ENCODE measurements at places on chromosomes 4 and X.

DNA sequence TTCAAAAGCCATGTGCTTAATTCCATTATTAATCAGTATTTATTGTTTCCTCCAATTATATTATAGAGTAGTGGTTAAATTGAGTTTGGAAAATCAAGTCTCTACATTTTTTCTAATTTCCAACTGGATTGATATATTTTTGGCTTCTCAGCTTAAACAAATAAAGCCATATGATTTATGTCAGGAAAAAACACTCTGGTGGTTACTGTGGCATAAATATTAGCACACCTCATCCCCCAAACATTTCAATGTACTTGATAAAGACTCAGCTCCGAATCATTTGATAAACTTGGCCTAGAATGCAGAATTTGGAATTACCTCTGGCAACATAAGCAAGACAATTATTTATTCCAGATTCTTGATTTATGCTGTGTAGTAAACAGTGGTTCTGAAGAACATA lies 2313.8 kb downstream of the ARAP2 start:
- no peaks in the 10 kb centered on the region for H3K27me3 ChIP-seq
- no peak overlapping the region for H3K27ac ChIP-seq
- H3K4me1 ChIP-seq: no peaks in the 10 kb centered on the region

DNA sequence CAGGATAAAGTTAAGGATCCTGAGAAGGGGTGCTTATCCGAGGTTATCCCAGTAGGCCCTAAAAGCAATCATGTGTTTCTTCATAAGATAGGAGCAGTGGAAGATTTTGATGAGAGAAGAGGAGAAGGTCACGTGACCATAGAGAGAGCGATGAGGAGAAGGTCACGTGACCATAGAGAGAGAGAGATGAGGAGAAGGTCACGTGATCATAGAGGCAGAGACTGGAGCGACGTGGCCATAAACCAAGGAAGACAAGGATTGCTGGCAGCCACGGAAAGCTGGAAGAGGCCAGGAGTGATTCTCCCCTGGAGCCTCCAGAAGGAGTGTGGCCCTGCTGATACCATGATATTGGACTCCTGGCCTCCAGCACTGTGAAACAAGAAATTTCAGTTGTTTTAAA lies 38.4 kb upstream of the ZNF518B start:
- peaks cover 4% of the 10 kb centered on the region for H3K27me3 ChIP-seq
- H3K36me3 ChIP-seq: no peaks in the 10 kb centered on the region
- no peak overlapping the region for H3K4me3 ChIP-seq
- H3K4me1 ChIP-seq: no peaks in the 10 kb centered on the region
- DNase-seq: no peak

DNA sequence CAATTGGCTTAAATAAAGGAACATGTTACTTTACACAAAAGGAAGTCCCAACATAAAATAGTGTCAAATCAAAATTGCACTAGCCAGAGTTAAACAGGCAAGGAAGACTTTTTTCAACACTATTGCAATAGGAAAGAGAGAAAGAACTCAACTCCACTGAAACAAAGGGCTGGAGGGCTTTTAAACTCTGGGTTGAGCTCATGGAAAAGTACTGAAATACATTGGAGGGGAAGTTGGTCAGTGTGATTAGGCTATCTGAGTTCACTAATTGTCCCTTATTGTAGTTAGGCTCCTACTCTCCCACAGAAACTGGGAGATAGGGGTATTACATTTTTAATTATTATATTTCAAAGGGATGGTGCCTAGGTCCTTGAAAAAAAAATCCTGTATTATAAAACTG lies 491.2 kb upstream of the LCORL start:
- no peak for DNase-seq
- no peak overlapping the region for H3K27ac ChIP-seq
- no peaks in the 10 kb centered on the region for H3K4me1 ChIP-seq
- H3K4me3 ChIP-seq: no peak overlapping the region
- H3K36me3 ChIP-seq: no peaks in the 10 kb centered on the region
- H3K27me3 ChIP-seq: no peaks in the 10 kb centered on the region

DNA sequence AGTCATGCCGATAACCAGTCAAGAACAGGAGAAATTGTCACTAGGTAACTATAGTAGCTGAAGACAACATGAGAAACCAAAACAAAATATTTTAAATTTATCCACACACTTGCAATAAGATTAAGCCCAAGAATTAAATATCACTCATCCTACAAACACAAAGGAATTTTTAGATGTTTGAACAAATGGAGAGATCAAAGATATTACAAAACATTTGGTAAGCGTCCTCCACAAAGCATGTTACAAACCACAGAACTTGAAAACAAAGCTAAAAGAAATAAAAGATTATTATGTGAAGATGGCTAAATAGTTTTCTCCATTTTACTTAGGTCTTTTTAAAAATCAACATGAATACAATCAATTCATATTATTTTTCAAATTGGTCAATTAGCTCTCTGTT lies 631.9 kb upstream of the INTU start:
- DNase-seq: no peak
- H3K4me3 ChIP-seq: no peak overlapping the region
- no peak overlapping the region for H3K27ac ChIP-seq
- no peaks in the 10 kb centered on the region for H3K36me3 ChIP-seq
- peaks cover 3% of the 10 kb centered on the region for H3K4me1 ChIP-seq

DNA sequence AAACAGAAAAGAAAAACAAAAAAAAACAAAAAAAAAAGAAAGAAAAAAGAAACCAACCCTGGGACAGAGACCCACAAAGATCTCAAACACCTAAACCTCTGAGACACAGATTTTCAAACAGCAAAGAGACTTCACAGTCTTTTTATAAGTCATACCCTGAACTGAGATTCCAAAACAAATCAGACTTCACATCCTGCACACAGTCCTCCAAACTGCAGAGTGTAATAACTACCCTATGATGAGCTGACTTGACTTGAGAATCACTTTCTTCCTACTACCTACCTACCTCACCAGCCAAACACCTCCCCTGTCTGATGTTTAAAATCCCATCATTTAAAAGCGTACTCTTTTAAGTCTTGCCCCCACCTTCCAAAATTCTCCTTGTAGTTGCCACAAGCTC lies 25.2 kb upstream of the GLOD5 start:
- H3K27me3 ChIP-seq: no peaks in the 10 kb centered on the region
- DNase-seq: no peak
- peak overlapping the region; percentile 97 for H3K4me3 ChIP-seq
- no peaks in the 10 kb centered on the region for H3K36me3 ChIP-seq

DNA sequence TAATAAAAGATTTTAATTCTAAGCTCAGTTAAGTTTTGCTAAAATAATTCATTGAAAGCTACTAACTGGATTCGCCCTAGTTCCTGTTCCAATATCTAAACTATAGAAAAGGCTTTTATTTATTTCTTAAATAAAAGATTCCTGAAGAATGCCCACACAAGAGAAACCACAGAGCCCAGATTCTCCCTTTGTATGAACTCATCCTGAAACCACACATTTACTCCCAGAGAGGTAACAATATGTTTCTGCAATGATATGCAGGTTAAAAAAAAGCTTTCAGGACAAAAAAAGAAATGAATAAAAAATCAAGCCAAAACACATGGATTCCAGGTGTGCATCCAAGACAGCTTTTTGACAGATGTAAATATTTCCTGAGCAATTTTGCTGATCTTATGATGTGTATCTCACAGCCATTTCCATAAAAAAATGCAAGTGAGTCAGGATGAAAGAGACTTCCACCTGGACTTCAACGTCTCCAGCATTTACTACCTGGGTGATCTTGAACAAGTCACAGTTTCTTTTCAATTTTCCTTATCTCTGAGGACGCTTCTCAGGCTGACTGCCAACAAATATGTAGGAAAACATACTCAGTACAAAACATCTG lies 234.4 kb upstream of the FAT1 start:
- H3K4me3 ChIP-seq: no peak overlapping the region
- no peak overlapping the region for H3K27ac ChIP-seq
- no peaks in the 10 kb centered on the region for H3K36me3 ChIP-seq
- DNase-seq: no peak
- no peaks in the 10 kb centered on the region for H3K4me1 ChIP-seq
- no peaks in the 10 kb centered on the region for H3K27me3 ChIP-seq

DNA sequence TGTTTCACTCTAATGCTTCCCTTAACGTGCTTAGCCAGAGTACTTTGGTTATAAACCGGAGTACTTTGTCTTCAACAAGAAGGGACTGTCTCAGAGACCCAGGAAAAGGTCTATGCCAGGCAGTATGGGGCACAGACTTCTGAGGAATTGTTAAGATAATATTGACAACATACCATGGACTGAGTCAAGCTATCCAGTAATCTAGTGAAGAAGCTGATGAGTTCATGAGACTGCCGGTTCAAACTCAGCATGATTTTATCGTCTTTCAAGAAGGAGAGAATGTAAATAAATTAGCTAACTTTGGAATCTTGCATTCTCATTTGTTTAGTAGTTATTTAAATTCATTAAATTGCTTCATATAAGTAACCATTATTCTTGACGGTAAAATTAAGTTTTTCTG lies 546.1 kb downstream of the PPP4R3C start:
- DNase-seq: no peak
- H3K4me1 ChIP-seq: no peaks in the 10 kb centered on the region
- no peak overlapping the region for H3K27ac ChIP-seq
- H3K27me3 ChIP-seq: no peaks in the 10 kb centered on the region
- no peaks in the 10 kb centered on the region for H3K36me3 ChIP-seq

- H3K27ac ChIP-seq: no peak overlapping the region
- H3K4me1 ChIP-seq: peaks cover 7% of the 10 kb centered on the region
- no peak overlapping the region for H3K4me3 ChIP-seq
- peaks cover 4% of the 10 kb centered on the region for H3K36me3 ChIP-seq
Measured at GRCh38 chrX:130084631-130085237, 25.6 kb downstream of the ELF4 start.

- H3K36me3 ChIP-seq: no peaks in the 10 kb centered on the region
- H3K27me3 ChIP-seq: no peaks in the 10 kb centered on the region
- H3K4me1 ChIP-seq: peaks cover 5% of the 10 kb centered on the region
- H3K27ac ChIP-seq: no peak overlapping the region
- DNase-seq: no peak
Measured at GRCh38 chr4:88879991-88880390, 177.0 kb downstream of the FAM13A start.

GRCh38 chr4:152032722-152033131 lies 271.9 kb upstream of the GATB start:
- H3K27ac ChIP-seq: no peak overlapping the region
- no peaks in the 10 kb centered on the region for H3K36me3 ChIP-seq
- H3K27me3 ChIP-seq: no peaks in the 10 kb centered on the region

DNA sequence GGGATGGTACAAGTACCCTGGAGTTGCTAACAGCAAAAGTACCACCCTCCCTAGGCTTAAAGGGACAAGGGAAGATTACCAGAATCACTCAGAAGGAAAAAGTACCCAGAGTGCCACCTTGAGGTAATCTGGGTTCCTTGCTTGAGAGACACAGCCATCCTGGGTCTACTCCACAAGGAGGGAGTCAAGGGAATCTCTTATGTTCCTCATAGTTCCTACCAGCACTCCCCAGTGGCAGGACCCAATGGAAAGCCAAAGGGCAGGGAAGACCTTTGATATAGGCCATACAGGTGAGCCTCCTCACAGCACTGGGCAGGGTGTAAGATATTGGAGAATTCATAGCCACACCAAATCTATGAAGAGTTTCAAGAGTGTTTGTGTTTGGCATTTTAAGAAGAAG lies 5.7 kb downstream of the IL2 start:
- H3K4me3 ChIP-seq: no peak overlapping the region
- H3K27me3 ChIP-seq: no peaks in the 10 kb centered on the region
- no peaks in the 10 kb centered on the region for H3K36me3 ChIP-seq
- DNase-seq: no peak
- H3K4me1 ChIP-seq: no peaks in the 10 kb centered on the region
- H3K27ac ChIP-seq: no peak overlapping the region

DNA sequence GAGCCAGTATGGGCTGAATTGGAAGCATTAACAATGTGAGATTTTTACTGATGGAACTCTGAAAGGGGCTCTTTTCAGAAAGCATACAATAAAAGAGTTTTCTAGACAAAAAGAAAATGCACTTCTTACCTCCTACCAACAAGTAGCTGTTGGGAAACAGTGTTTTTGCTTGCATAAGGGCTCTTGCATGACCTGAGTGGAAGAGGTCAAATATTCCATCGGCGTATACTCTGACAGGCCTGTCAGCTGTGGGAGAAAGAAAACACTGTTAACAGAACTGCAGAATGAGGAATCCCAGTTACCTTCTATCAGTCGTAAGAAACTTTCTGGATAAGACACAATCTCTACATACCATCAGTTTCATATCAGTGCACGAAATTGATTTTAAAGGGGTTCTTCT lies 39.5 kb downstream of the PCYT1B start:
- H3K36me3 ChIP-seq: peaks cover 3% of the 10 kb centered on the region
- H3K4me1 ChIP-seq: peaks cover 19% of the 10 kb centered on the region
- no peaks in the 10 kb centered on the region for H3K27me3 ChIP-seq
- peak overlapping the region; percentile 26 for H3K27ac ChIP-seq
- DNase-seq: no peak
- no peak overlapping the region for H3K4me3 ChIP-seq

DNA sequence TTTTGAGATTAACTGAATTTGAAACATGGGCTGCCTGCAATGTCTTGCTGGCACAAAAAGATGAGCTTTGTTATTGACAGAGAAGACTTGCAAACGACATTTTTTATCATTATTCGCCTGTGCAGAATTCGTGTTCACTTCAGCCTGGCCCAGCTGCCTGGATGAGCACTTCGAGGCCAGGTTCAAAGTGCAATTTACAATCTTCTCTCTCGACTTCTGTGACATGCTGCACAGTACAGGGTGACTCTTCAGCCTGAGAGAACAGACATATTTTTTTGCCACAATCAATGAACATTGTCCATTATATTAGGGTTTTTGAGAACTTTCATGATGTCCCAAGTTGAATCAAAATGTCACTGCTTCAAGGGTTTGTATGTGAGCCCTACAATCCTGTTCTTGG lies 616.5 kb downstream of the SMARCA1 start:
- H3K36me3 ChIP-seq: no peaks in the 10 kb centered on the region
- DNase-seq: no peak
- no peaks in the 10 kb centered on the region for H3K27me3 ChIP-seq

DNA sequence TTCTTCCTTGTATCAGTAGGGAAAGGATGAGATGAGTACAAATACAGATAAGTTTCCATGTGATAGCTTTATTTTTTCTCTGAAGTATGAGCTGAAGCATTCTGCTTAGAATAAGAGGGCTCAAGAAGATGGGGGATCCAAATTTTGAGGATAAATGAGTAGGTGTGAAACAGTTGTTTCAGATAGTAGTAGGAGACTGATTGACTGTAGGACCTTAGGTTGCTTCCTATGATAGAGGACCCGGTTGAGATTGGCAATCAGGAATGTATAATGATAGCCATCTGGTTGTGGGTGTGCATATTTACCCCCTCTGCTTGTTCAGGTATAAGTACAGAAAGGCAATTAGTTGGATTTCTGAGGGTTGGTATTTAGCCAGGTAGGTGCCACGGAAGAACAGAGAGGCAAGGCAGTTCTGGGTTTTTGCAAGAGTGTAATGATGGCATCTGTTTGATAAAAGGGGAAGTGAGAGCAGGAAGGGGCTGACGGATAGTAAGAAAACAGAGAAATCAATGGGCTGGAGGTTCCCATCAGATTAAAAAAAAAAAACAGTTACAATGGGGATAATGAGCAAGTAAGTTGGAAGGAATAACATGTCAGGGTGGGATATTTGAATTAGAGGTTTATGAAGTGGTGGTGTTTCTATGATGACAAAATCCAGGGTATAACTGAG lies 13.7 kb downstream of the OCRL start:
- no peak for DNase-seq
- H3K4me1 ChIP-seq: peaks cover 4% of the 10 kb centered on the region
- no peaks in the 10 kb centered on the region for H3K27me3 ChIP-seq
- no peak overlapping the region for H3K4me3 ChIP-seq
- no peak overlapping the region for H3K27ac ChIP-seq
